ENCODE measurements at places on chromosomes 7 and 10. TPM values are rescaled to one million over a fixed set of nuclear protein-coding genes. Genes with fewer than 3 reads are reported as not detected.

DNA sequence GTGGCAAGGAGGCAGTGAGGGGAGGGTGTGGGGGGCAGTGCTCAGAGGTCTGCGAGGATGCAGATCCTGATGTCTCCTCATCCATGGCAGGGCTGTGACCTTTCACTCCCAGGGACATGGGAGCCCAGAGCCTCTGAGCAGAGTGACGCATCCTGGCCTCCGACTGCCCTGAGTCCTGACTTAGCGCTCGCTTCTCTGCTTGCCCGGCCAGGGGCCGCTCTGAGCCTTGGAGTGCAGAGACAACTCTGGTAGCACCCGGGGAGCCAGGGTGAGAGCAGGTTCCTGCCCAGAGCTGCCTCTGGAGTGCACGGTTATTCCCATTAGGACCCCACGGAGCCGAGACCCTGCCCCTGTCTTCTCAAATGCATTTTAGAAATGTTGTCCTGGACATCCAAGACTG lies 188.0 kb downstream of the TCERG1L start:
- no peak for DNase-seq

DNA sequence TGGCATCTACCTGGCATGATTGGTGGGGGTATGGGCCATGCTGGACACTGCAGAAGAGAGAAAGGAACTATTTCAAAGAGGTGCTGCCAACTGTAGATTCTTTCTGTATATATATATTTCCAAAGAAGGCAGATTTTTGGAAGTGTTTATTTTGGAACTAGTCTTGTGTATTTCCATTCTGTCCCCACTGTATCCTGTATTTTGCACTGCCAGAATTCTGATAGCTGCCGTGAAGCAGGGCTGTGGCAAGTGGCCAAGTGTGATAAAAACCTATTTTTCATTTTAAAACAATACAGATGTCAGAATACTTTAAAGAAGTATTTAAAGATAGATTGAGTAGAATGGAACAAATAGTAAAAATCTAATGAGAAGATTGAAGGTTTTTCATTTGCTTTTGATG lies 17.1 kb downstream of the MCU start:
- peak; percentile 62 for DNase-seq

- DNase-seq: no peak
These were observed 150.1 kb upstream of the GPR22 start for GRCh38 chr7:107319724-107320228.

GRCh38 chr7:1952169-1952760 lies 280.5 kb downstream of the MAD1L1 start:
- peak; percentile 37 for DNase-seq

DNA sequence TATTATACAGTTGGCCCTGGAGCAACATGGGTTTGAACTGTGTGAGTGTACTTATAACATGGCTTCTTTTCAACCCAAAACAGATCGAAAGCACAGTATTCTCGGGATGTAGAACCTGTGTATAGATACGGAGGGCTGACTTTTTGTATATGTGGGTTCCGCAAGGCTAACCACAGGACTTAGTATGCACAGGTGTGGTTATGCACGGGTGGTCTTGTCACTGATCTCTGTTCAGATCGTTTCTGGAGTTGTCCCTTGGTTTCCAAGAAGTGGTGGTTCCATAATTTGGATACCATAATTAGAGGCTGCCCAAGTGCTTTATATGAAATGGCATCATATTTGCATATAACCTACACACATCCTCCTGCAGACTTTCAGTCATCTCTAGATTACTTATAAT lies 10.9 kb upstream of the BHLHA15 start:
- no peak for DNase-seq

- DNase-seq: no peak
These were observed 391.0 kb downstream of the SUGCT start for GRCh38 chr7:40525764-40526163.

GRCh38 chr10:124047427-124048152 lies 45.8 kb downstream of the CHST15 start:
- no peak for DNase-seq

DNA sequence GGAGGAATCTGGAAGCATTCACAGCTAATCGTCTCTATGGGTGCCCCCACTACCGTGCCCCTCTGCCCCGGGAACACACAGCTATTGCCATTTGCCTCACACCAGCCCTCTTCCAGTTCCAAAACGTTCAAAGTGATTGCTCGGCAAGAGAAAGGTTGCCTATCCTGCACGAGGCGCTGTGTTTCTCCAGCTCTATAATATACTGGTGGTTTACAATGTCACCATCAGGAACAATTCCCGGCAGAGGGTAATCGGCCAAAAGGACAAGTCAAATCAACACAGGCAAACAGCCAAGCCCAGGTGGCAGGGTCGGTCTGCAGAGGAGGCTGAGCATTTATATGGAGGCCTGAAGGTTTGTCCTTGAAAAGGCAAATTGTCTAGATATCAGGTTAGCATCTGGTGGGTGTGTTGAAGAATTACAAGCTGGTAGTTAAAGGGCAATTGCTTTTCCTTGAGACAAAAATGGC lies 29.2 kb upstream of the TNS3 start:
- no peak for DNase-seq

DNA sequence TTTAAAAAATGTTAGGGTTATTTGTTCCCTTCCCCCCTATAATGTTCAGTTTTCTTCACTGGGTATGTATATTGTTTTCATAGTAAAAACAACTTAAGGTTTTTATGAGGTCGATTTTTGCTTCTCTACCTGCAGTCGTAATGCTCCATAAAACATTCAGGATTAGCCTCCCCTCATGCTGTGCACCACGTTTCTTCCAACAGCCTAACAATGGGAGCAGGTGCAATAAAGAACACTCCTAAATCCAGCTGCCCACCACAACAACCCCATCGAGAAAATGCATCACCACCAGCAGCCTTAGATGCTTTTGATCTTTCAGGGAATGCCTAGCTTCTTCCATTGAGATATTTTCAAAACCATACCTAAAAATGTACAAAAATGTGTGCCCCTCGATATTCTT lies 111.1 kb downstream of the ADAM12 start:
- DNase-seq: no peak

DNA sequence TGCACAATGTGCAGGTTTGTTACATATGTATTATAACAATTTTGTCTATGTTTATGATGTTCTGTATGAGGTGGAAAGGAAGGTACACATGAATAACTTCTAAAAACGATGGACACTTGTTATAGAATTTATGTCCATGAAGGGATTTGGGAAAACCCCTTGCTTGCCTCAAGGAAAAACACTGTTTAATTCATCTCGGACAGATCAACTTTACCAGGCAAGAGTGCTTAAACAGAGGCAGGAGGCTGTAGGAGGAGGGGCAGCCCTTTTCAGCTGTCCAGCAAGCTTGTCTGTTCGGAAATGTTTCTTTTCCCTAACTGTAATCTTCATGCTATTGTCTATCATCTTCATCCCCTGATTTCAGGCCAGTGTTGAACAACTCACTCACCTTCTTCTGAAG lies 200.9 kb downstream of the CDC14C start:
- no peak for DNase-seq

- DNase-seq: no peak
These were observed 16.2 kb upstream of the SND1 start for GRCh38 chr7:127635659-127636285.

- DNase-seq: no peak
These were observed 194.4 kb upstream of the RNF32 start for GRCh38 chr7:156445997-156446761.

DNA sequence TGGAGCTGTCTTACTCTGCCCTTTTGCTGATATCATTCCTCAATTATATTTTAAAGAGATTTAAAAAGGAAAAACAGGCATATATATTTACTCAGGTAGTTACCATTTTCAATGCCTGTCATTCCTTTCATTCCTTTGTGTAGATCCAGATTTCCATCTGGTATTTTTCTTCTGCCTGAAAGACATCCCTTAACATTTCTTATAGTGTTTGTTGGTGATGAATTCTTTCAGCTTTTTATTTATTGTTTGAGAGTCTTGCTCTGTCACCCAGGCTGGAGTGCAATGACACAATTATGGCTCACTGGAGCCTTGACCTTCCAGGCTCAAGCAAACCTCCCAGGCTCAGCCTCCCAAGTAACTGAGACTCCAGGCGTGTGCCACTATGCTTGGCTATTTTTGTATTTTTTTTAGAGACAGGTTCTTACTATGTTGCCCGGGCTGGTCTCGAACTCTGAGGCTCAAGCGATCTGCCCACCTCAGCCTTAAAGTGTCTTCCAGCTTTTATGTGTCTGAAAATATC lies 5.6 kb upstream of the POM121 start:
- DNase-seq: no peak

DNA sequence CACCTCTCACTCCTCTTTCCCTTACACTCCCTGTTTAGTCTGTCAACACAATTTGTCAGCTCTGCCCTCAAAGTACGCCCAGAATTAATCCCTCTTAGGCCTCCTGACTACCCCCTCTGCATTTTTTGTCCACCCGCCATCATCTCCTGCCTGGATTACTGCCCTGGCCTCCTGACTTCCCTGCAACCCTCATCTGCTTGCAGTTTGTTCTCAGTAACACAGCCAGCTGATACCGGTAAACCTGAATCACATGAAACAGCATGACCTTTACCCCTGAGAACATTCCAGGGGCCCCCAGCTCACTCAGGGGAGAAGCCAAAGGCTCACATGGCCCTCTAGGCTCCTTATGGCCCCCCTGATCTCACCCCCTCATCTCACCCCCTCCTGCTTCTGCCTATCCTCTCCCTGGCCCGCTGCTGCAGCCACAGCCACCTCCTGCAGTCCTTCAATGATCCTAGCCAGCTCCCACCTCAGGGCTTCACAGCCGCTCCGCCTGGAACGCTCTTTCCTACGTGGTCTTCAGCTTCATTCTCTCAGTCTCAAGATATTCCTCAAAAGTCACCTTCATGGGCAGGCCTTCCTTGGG lies 8.9 kb downstream of the C10orf53 start:
- no peak for DNase-seq

- DNase-seq: no peak
These were observed 54.2 kb downstream of the MET start for GRCh38 chr7:116726149-116726548.

- no peak for DNase-seq
These were observed 6.9 kb downstream of the WNT8B start for GRCh38 chr10:100469756-100470155.

GRCh38 chr7:46786221-46786954 lies 795.5 kb downstream of the TNS3 start:
- no peak for DNase-seq

TMEM106B gene
- polyA plus RNA-seq: 20.8 TPM

SLC18A3 gene
- 0.23 TPM for polyA plus RNA-seq

ZNF107 gene
- polyA plus RNA-seq: 1.3 TPM
